ENCODE measurements at places on chromosomes 7 and 10.

DNA sequence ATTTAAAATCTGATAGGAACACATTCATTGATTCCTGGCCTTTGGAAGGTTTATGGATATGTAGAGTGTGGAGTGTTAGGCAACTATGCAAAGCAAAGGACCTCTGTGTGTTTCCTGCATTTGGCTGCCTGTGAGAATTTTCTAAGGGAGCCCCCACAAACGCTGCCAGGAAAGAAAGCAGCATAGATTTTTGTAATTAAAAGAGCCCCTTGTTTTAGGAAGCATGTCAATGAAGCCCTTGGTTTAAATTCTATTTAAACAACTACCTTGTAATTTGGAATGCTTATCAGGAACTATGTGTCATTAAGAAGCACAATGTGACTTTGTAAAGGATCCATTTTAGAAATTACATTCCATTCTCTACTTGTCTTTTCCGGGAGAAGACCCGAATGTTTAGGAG is 742.5 kb downstream of the NXPH1 start:
- no peak for DNase-seq

- peak; percentile 77 for DNase-seq
These were observed 38.0 kb upstream of the MKX start for GRCh38 chr10:27783660-27784059.

GRCh38 chr7:71637578-71637977 is 505.6 kb downstream of the GALNT17 start:
- no peak for DNase-seq

DNA sequence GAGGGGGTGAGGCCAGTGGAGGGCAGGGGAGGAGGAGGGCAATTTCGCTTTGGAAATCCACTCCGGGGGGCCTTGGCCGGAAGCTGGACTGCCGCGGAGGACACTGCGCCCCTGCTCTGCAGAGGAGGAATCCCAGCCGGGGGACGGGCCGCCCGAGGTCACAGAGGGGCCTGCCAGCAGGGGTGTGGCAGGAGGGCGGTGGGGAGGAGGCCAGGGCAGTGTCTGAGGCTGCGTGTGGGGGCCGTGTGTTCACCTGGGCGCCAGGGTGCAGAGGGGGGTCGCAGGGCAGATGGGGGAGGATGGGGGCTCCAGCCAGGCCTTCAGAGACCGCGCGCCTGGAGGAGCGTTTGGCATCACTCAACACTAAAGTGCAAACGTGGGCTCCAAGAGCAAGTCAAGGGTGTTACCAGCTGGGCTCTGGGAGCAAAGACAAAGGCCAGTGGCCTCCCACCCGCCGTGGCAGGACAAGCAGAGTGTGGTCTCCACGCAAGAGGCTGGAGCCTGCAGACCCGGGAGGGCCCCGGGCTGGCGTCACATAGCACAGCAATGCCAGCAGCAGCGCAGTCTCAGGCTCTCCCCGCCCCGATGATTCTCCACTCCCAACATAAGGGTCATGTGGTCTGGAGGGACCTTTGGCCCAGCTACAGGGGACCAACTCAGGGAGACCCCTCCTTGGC is 45.3 kb upstream of the DNAJB6 start:
- no peak for DNase-seq

GRCh38 chr10:114096864-114097263 is 53.2 kb downstream of the ADRB1 start:
- no peak for DNase-seq

DNA sequence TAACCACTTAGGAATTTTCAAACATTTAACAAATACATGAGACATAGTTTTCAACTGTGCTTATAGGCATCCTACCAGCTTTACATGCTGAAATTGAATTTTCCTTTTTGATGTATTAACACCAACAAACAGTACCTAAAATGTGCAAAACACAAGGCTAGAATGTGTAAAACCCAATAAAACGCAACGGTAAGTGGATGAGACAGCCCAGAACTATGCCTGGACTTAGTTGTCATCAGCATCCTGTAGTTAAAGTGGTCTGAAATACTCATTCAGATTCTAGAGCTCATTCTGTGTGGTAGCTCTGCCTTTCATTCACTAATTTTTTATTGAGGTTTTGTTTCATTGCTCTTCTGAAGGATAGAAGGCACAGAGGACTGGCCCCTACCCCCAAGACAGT is 137.1 kb downstream of the BMPER start:
- no peak for DNase-seq

- DNase-seq = no peak
These were observed 102.5 kb downstream of the CYTH3 start for GRCh38 chr7:6169805-6170520.

DNA sequence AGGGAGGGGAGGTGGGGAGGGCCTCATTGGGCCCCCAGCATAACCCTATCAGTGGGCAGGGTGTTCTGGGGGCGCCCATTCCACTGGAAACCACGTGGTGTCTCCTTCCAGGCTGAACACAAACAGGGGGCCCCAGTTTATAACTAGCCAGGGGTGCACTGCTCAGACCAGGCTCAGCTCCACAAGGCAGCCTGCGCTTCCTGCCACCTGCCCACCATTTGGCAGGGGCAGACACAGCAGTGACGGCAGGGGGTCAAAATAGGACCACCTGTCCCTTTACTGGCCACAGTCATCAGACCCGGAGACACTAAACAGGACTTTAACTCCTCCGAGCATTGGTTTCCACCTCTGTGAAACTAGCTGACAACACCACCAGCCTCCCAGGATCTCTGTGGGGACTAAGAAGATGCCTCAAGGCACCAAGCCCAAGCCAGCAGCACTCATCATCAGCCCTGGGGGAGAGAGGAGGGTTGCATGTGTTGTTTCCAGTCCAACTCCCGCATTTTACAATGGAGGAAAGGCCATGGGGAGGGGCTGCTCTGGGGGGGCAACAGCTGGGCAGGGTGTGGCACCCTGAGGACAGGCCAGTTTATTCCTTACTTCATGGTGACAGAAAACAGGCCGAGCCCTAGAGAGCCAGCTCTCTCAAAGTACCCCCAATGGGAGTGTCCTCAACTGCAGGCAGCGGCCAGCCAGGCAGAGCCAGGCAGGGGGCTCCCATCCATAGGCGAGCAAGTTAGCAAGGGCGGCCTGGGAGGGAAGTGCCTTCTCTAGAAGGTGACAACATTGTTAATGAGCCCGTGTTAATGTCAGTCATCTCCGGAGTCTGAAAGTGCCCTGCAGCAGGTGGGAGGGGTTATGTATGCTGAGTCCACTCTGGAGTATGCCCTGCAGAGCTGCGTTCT is 127.6 kb downstream of the TNS3 start:
- no peak for DNase-seq

DNA sequence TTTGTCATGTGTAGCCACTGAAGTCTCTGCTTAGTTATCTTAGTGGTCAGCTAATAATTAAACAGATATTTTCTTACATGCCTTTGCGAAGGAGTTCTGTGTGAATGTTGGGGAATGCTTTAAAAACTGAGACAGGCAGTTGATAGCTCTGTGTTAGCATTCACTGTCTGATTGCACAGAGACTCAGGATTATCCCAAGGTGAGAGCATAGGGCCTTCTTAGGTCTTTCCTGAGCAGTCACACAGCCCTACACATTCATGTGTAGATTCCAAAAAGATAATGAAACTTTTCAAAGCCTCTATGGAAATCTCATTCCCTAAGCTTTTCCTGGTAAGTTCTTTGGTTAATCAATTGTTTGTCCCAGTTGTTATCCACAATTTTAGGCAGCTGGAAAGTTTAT is 67.7 kb downstream of the CASD1 start:
- DNase-seq = no peak

DNA sequence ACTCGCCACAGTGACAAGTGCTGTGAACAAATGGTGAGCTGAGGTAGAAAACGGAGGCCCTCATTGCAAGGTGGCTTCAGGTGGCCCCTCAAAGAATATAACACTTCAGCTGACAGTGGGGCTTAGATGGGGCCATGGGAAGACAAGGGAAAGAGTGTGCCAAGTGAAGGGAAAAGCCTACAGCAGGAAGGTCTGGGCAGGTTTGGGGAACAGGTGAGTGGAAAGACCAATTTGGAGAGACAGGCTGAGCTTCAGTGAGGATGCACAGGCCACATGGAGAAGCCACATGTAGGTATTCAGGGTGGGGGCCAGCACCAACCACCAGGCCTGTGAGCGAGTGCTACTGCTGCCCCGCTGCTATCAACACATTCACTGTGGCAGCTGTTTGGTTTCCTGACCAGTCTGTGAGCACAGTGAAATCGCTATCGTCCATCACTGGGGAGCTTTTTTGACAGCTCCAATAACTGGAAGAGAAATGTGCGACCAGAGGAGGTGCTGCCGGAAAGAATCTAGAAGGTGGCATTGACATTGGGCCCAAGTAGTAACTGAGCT is 3.4 kb downstream of the POLD2 start:
- DNase-seq = no peak

DNA sequence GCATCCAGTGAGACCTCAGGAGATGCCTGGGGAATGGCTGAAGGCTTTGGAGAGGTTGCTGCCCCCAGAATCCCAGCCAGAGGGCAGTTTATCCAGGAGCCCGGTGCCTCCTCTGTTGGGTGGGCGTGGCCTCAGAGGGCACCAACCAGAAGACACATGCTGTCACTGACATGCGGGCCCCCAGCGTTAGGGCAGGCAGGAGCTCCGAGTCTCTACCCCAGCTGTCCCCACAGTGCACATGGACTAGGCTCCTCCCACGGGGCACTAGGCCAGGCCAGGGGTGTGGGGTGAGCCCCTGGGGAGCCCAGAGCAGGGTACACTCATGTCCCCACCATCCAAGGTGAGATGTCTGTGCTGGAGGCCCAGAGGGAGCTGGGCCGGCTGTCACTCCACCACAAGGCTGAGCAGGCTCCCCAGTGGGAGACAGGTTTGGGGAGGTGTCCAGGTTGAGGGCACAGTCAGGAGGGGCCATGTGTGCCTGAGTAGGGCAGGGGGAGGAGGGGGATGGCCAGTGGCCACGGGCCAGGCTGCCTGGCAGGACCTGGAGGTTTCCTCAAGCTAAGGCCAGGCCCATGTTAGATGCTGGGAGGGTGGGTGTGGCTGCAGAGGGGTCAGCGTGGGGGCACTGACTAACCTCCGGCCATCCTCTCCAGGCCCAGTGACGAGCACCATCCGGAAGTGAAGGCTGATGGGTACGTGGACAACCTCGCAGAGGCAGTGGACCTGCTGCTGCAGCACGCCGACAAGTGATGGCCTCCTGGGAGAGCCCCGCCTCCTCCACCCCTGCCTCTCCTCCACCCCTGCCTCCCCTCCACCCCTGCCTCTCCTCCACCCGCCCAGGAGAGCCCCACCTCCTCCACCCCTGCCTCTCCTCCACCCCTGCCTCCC is 131.3 kb downstream of the FAM53B start:
- DNase-seq = no peak

- DNase-seq = no peak
These were observed 34.2 kb downstream of the PARD3 start for GRCh38 chr10:34780818-34781380.

DNA sequence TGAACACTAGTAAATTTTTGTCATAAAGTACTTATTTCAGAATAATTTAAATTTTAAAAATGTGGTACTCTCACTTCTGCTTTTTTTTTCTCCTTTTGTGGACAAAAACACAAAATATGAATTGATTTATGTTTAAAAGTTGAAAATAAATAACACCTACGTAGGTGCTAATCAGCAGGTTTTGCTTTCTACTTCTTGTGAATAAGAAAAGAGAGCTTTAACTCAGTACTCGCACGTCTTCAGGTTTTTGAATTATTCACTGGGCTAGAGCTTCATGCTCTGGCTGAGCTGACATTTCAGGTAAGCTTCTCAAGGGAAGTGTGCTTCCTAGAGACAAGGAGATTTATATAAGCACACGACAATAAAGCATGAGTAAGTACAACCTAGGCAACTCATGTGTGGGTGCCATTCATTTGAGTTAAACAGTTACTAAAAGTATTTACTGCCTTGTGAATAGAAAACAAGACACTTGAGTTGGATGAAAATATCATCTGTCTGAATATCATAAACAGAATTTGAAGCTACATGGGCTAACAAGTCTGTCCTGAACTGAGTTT is 190.0 kb upstream of the POT1 start:
- peak; percentile 14 for DNase-seq

DNA sequence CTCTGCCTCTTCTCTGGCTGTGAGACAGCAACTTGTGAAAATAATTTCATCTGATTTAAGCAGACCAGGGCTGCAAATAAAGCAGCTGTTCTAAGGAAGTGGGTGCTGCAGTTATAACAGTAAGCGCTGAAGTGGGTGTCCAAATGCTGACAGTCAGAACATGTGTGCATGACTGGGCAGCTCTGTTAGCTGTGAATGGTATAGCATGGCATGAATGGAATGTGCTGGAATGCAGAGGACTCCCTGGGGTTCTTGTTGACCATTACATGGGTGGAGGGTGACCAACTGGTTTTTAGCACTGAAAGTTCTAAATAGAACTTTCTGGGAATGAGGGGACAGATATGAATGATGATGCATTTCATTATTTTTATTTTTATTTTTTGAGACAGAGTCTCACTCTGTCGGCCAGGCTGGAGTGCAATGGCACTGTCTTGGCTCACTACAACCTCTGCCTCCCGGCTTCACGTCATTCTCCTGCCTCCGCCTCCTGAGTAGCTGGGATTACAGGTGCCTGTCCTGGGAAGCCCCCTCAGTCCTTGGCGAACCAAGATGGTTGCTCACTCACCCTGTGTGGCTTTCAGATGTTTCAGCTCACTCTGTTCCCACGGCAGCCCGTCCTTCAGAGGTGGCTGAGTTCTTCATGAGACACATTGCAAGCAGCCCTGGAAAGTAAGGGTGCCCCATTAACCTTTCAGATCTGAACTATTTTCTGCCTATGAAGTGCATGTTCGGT is 319.8 kb upstream of the PHYHIPL start:
- peak; percentile 96 for DNase-seq

DNA sequence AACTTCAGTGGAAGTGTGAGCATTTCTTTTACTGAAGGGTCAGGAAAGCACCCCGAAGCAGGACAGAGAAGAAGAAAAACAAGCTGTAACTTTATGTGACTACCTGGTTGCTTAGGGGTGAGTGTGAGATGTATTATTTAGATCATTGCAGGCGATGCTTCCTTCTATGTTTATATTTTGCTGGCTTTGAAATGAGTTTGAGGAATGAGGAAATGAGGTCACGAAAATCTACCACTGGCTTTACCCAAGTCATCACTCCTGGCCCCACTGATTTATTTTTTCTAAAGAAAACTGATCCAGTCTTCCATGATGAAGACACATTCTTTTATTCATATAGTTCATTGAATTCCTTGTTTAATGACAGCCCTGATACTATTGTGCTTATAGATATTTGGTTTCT is 716.6 kb upstream of the FZD8 start:
- peak; percentile 1 for DNase-seq

DNA sequence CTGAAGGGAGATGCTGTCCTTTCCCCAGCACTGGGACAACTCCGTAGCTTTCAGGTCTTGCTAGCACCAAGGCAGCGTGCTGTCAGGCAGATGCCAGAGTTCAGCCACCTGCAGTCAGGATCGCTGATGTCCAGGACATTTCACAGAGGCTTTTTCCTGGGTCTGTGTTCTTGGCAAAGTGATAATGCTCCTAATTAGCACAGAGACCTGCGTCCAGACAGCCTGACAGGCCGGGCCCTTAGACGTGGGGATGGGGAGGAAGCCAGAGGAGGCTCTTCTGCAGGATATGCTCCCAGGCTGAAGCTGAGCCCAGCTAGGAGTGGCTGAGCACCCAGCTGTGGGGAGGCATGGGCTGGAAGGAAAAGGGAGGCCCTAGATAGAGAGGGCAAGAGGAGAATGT is 82.5 kb upstream of the TBX20 start:
- no peak for DNase-seq

Data from kidney glomerular epithelial cell (primary cell).